Cardiac muscle cell (in vitro differentiated cells and primary cell): ENCODE measurements at places on chromosomes 7 and 10. TPM values are rescaled to one million over a fixed set of nuclear protein-coding genes. Genes with fewer than 3 reads are reported as not detected.

GRCh38 chr10:18710201-18710653, 51.0 kb downstream of the ARL5B start:
- H3K27me3 ChIP-seq = no peaks in the 10 kb centered on the region
- DNase-seq = no peak
- no peaks in the 10 kb centered on the region for H3K36me3 ChIP-seq
- no peak overlapping the region for H3K27ac ChIP-seq

GRCh38 chr7:30524545-30524944, 19.9 kb upstream of the GGCT start:
- DNase-seq = no peak
- no peak overlapping the region for H3K4me3 ChIP-seq
- no peaks in the 10 kb centered on the region for H3K4me1 ChIP-seq

DNA sequence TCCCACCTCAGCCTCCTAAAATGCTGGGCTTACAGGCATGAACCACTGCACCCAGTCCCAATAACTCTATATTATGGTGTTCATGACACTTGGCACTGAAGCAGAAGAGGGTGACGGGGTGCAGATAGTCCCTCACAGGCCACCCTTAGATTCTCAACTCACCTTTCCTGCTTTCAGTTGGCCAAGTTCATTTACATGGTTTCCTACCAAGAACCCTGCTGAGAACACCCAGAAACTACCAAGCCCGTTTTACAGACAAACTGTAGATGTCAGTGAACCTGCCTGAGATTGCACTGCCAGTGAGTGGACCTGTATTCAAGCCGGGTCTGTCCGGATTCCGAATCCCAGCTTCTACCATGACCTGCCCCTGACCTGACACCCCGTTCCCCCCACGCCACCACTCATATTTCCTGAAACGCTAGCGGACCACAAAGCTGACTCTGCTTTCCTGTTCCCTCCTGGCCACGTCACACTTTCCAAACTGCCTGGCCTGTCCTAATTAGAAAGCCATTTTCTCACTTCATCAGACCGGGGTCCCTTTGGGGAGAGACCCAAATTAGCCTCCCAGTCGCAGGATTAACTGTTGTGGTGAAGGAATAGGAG, 17.3 kb downstream of the GRID2IP start:
- peaks cover 54% of the 10 kb centered on the region for H3K27me3 ChIP-seq
- DNase-seq = no peak
- H3K4me3 ChIP-seq = no peak overlapping the region
- no peaks in the 10 kb centered on the region for H3K36me3 ChIP-seq
- H3K4me1 ChIP-seq = no peaks in the 10 kb centered on the region
- H3K27ac ChIP-seq = no peak overlapping the region

- no peaks in the 10 kb centered on the region for H3K27me3 ChIP-seq
- no peak overlapping the region for H3K4me3 ChIP-seq
- H3K27ac ChIP-seq = no peak overlapping the region
- no peaks in the 10 kb centered on the region for H3K4me1 ChIP-seq
- no peaks in the 10 kb centered on the region for H3K36me3 ChIP-seq
- DNase-seq = no peak
These were observed 47.8 kb downstream of the IKZF1 start for GRCh38 chr7:50352282-50352681.

TMEM196 gene
- not detected in 2 replicates for total RNA-seq
